Uterus (tissue), 4 donors: ENCODE measurements at places on chromosomes 11 and 22. TPM values are rescaled to one million over a fixed set of nuclear protein-coding genes. Genes with fewer than 3 reads are reported as not detected.
A peak's percentile ranks its signal among the peaks of the same experiment; 100 is the strongest.

GRCh38 chr11:113192121-113192925, 122.1 kb upstream of the TTC12 start:
- no peak for DNase-seq

DNA sequence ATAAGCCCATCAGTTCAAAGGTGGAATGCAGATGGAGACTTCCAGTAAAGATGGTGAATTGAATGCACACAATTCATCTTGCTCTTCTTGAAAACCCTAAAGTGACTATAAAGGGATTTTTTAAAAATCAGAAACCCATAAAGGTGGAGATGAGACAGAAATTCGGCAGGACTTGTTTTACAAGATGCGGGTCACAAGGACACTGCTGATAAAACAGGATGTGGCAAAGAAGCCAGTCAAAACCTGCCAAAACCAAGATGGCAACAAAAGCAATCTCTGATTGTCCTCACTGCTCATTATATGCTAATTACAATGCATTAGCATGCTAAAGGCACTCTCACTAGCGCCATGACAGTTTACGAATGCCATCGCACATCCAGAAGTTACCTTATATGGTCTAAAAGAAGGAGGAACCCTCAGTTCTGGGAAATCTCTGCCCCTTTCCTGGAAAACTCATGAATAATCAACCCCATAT, 137.1 kb downstream of the NECTIN1 start:
- no peak for DNase-seq

Gene FOLR2
- total RNA-seq = 0.51 TPM

GRCh38 chr11:65899356-65900124, 648 bp downstream of the FOSL1 start:
- DNase-seq = peak; percentile 50

DNA sequence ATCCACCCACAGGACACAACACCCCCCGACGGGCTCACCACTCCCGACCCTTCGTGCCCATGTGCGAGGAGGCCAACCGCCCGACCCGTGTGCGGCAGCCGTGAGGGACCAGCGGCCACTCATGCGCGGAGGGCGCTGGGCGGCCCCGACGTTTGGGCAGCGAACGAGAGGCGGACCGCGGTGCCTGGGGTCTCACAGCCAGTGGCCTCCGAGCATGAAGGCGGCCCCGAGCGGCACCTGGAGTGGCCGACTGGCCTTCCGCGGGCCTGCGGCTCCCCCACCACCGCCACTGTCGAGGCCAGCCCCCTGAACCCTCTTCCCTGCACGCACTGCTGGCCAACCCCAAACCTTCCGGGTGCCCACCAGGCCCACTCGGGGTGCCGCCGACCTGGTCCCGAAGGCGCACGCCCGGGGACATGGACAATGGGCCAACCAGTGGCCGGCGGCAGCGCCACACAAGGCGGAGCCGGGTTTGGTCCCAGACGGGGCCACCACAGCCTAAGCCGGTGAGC, 4274.9 kb upstream of the OR11H1 start:
- DNase-seq = peak; percentile 6

- DNase-seq = no peak
Measured at GRCh38 chr11:33435216-33435615, 178.0 kb downstream of the HIPK3 start.

DNA sequence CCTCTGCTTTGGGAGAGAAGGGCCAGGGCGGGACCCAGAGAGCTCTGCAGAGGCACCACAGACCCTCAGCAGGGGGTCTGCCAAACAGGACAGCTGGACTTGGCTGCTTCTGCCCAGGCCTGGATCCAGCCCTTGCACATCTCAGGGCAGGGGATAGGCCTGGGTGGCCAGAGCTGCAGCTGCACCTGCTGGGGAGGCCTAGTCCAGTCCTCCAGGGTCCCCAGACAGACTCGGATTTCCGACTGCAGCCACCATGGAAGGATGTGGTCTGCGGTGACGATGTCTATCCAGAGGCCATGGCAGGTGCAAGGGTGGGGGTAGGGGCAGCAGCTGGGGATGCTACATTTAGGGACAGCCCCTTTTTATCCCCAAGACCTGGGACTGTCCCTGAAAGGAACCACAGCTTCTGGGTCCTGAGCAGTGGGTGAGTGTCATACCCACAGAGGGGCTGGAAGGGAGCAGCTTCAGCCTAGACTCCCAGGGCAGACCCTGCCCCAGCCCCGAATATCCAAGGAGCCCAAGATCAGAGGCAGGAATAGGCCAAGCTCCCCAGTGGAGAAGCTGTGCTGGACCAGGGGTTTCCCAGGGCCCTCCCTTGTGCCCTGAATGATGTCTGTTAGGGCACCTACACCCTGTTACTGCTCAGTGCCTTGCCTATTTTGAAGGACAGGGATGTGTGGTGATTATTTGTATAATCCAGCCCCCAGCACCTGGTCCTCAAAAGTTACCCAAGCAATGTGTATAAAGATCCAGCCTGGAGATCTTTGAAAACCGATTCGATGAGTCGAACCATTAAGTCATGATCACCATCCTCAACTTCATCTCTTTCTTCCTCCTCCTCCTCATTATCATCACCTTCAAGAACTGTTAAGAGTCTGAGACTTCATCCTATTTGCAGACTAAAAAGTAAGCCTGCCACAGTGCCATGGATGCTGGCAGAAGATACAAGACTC, 2.5 kb upstream of the IGLL5 start:
- no peak for DNase-seq

GRCh38 chr11:35664977-35665441, 2.4 kb downstream of the TRIM44 start:
- DNase-seq = no peak

Gene MMP27
- total RNA-seq = not detected

GRCh38 chr22:42396621-42397331, 35.4 kb downstream of the NFAM1 start:
- no peak for DNase-seq

DNA sequence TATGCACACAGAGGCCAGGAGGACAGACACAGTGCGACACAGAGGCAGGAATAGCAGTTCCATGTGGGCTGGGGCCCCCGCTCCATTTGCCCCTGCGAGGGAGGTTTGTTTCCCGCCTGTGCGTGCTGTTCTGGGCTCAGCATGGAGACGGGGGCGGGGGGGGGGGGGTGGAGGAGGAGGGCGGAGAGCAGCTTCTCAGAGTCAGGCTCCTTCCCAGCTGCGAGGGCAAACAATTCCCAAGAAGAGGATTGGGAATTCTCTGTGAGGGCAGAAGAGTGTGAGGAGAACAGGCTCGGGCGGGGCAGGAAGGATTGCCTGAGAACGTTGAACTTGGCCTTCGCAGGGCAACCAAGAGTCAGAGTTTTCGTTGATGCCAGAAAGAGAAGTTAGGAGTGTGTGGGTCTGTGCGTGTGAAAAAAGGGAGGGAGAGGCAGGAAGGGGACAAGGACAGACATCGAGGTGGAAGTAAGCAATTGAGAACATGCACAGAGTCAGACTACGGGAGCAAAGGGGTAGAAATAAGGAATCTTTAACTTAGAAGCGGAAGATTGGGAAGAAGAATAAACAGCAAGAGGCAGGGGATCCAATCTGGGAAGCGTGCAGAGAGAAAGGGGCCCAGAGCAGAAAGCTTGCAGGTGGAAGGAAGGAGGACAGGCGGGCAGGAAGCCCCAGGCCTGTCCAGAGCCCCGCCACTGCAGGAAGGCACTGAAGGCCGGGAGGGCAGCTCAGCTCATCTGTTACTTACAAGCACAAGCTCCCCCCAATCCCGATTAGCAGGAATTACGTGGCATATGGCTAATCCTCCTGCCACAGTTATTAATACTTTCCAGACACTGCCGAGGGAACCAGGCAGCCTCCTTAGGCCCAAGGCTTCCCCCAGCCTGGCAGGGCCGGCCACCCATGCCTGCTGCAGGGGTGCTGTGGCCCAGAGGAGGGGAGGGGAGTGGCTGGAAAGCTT, 15.6 kb upstream of the JAM3 start:
- DNase-seq = no peak

Gene OR8G1
- not detected for total RNA-seq

Gene UPK2
- total RNA-seq = not detected

Gene TIGD3
- not detected for total RNA-seq

DNA sequence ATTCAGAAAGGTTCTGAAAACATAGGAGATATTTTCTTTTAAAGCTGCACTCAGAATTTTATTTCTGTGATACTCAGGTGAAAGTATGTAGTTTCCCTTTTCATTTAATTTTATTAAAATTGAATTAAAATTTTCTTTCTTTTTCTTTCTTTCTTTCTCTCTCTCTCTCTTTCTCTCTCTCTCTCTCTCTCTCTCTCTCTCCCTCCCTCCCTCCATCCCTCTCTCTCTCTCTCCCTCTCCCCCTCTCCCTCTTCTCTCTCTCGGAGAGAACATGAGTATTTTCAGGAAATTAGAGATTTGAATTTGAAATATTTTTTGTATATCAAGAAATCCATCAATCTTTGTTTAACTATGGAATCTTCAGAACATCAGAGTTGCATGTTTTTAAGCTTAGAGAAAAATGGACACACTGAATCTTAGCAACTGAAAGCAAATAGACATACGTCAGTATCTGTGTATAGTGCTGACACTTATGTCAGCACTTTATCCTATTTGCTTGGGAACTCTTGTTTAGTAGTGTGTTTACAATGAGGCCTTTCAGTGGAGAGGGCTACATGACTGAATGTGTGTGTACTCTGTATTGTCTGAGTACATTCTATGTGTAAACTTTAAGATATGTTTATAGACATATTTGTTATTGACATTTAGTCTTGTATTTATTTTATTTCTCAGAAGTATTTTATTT, 44.5 kb downstream of the PDE3B start:
- no peak for DNase-seq

- no peak for DNase-seq
Measured at GRCh38 chr22:49070501-49070900, 757.2 kb downstream of the BRD1 start.

DNA sequence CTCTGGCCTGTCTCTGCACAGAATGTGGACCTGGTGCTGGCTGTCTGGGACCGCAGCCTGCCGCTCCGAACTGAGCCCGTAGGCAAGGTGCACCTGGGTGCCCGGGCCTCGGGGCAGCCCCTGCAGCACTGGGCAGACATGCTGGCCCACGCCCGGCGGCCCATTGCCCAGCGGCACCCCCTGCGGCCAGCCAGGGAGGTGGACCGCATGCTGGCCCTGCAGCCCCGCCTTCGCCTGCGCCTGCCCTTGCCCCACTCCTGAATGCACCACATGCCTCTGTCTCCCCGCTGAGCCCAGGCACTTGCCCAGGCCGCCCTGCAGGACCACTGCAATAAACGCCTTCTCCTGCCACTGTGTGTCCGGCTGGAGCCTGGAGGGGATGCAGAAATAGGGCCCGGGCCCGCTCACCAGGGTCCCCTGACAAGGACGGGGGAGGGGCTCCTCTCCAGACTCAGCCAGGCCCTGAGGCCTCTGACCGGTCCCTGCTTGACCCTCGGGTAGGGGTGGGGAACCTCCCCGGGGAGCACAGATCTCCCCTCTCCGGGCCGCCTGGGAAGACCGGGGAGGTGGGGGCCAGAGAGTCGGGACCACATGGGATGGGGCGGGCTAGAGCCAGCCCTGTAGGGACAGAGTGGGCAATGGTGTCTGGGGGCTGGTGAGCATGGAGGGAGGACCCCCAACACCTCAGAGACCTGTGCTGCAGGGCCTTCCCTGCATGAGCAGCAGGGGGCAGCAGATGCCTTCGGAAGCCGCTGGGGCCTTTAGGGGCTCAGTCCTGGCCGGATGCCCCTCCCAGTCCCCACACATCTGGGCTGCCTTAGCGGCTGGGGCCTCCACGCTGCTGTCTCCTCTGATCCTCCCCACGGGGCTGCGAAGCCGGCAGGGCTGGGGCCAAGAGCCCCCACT, 1.4 kb upstream of the TNNI2 start:
- DNase-seq = peak; percentile 78

DNA sequence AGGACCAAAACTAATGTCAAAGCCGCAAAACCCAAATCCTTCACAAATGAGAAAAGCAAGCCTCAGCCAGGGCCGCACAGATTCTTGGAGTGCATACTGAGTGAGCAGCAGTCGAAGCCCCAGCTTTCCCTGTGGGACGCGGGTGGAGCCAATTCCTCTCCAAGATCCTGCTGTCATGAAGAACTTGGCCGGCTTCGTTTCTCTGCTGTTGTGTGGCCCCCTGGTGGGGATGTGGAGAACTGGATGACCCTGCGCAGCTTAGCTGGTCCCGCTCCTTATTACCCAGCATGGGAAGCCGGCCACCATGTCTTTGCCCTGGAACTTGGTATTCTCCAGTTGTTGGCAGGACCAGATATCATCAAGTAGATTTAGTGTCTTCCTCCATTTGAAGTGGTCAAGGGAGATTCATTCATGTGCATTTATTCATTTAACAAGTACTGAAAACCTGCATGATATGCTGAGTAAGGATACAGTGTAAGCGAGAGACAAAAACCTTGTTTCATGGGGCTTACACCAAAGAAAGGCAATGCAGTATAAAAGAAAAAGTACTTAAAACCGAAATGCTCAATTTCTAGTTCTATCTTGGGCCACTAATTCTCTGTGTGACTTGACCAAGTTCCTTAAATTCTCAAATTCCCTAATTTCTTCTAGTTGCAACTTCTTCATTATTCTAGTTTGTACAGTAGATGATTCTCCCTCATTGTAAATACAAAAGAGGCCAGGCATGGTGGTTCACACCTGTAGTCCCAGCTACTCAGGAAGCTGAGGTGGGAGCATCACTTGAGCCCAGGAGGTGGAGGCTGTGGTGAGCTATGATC, 56.7 kb upstream of the CRTAM start:
- peak; percentile 87 for DNase-seq

Gene CPSF7
- total RNA-seq = 122 TPM

GRCh38 chr11:766106-766935, 11.0 kb downstream of the GATD1 start:
- DNase-seq = no peak

Gene ZDHHC13
- total RNA-seq = 7.4 TPM

Gene CLMP
- 51.6 TPM for total RNA-seq

DNA sequence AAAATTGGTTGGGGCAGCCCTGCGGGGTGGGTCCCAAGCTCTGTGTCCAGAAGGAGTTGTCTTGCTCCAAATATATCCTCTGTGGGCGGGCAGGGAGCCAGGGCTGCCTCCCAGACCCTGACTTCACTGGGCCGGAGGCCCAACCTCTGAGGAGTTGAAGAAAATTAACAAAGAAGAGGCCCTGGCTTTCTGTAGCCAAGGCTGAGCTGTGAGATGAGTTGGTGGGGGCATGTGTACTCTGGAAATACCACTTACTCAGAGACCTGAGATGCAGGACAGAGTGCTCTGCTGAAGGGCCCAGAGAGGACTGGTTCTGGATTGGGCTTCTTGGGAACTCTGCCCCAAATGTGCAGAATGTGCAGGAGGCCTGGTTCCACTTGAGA, 96.3 kb downstream of the SWAP70 start:
- peak; percentile 94 for DNase-seq
